ENCODE measurements at places on chromosomes 7 and 10.

GRCh38 chr7:74453322-74454011 is at the start of gene GTF2IRD1:
Gene GTF2IRD1 (plus strand): TSS chr7:74453906. CDS start chr7:74508081, 54,175 bp downstream.
- DNase-seq, result peak; percentile 59

- DNase-seq, result no peak
Measured at GRCh38 chr10:103465411-103466179, 6.9 kb upstream of the CALHM1 start.

- no peak for DNase-seq
Measured at GRCh38 chr10:132912713-132913558, 29.4 kb downstream of the CFAP46 start.

DNA sequence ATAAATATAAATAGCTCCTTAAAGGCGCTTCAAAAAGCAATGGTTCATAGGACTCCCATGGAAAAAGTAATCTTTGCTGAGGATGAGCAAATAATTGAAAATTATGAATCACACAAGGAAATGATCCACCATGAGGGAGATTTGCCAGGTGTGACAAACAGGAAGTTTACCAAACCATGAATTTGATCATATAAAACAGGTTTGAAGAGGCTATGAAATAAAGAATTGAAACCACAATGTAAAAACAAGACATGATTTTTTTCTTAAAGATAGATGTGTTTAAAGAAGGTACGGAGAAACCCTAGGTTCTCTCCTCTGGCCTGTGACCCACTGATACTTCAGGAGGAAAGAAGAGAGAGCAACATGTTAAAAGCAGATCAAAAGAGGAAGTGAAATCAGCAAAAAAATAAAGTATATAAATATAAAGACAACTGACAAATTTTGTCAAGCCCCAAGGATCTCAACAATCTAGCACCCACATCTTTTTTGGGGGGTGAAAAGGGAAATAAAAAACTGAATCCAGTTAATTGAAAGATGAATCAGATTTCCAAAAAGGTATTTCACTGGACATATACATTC is 111.3 kb upstream of the ASAH2 start:
- peak; percentile 85 for DNase-seq

DNA sequence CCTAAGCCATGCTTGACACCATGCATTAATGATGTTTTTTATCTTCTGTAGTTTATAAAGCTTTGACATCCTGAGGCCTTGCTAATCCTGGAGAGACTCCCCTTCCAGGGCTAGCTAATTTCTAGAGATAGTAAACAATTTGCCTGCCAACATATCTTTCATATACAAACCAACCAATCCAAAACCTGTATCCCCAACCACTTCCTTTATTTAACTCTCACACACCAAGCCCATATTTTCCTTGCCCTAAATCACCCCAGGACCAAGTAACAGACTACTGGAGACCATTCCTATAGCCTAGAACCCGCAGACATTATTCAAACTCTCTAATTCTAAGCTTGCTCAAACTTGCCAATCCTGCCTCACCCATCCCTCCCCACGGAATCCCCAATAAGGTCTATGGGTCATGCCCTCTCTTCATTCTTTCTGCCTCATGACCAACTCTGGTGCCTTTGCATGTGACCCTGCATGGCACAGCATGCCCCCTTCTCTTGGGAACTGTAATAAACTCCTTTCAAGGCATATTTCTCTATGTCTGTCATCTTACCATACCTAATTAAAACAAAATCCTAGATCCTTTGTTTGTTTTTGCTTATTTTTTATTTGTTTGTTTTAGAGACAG is 116.6 kb upstream of the CACUL1 start:
- DNase-seq, result no peak

- no peak for DNase-seq
Measured at GRCh38 chr10:6665847-6666246, 85.8 kb upstream of the PRKCQ start.

- DNase-seq, result no peak
Measured at GRCh38 chr7:101535351-101535751, 93.7 kb downstream of the MYL10 start.

- no peak for DNase-seq
Measured at GRCh38 chr10:58023341-58024073, 244.2 kb downstream of the IPMK start.

GRCh38 chr7:130401101-130401500 is 20.8 kb downstream of the CPA1 start:
- no peak for DNase-seq

DNA sequence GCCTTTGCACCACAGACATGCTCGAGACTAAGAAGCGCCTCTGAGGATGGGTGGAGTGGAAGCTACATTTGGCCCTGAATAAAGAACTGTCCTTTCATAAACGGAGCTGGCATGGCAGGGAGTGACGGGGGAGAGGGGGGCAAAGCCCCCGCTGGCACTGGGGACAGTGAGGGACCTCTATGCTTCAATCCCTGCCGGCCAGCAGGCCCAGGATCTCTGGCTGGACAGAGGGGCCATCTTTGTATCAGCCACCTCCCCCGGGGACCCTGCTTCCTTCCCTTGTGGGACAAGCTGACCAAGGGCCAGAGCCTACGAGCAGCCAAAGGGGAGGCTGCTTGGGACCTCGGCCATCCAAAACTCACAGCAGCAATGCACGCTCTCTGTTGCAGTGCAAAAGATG is 28.2 kb upstream of the ECHDC3 start:
- DNase-seq, result no peak

DNA sequence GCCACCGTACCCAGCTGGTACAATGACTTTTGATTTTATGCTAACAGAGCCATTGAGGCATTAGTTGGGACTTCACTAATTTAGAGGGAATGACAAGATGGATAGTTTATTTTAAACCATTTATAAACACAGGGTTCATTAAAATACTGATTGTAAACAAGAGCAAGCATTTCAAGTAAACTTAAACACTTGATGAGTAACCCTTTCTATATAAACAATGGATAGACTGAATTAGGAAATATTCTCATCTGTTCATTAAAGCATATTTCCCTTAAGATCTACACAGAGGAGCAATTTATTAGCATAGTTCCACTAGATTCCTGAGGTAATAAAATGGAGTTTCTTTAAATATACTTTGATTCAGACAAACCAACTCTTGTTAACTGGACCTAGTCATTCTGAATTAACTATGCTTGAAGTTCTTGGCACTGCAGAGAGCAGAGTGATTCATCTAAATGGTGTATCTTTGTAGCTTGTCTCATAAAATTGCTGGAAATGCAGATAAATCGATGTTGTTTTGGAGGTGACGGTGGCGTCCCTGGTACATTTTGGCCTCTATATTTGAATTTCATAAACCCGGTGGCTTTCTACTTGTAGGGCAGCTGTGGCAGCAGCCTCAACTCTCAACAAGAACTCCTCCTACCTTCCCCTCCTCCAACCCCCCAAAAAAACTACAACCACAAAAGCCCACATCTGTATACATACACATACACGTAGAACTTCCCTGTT is 15.4 kb upstream of the VDAC2 start:
- no peak for DNase-seq

- DNase-seq, result no peak
Measured at GRCh38 chr10:14431868-14432267, 101.1 kb upstream of the FRMD4A start.

GRCh38 chr7:97421307-97421930 is 303.9 kb downstream of the SDHAF3 start:
- DNase-seq, result no peak

DNA sequence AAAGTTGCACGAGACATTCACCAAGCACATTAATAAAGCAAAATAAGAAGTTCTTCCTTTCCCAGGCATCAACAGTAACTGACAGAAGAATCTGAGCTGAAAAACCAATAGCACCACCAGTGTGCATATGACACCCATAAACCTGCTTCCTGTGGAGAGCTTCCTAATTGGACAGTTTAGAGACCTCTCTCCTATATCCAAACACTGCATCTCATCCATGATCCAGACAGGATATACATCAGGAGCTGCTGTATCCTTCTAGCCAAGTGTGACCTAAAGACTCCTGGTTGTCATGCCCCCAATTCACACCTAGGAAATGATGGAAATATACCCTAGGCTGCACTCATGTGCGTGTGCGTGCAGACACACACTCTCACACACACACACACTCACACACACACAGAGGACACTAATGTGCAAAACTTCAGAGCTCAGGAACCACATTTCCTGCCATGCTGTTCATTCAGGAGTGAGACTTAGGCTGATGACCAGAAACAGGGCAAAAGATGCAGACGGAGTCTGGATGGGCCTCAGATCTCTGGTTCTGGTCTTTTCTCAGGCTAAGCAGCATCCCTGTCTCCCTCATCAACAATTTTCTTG is 58.0 kb downstream of the MAP3K8 start:
- DNase-seq, result no peak
